ENCODE measurements at places on chromosomes 6 and 20.

DNA sequence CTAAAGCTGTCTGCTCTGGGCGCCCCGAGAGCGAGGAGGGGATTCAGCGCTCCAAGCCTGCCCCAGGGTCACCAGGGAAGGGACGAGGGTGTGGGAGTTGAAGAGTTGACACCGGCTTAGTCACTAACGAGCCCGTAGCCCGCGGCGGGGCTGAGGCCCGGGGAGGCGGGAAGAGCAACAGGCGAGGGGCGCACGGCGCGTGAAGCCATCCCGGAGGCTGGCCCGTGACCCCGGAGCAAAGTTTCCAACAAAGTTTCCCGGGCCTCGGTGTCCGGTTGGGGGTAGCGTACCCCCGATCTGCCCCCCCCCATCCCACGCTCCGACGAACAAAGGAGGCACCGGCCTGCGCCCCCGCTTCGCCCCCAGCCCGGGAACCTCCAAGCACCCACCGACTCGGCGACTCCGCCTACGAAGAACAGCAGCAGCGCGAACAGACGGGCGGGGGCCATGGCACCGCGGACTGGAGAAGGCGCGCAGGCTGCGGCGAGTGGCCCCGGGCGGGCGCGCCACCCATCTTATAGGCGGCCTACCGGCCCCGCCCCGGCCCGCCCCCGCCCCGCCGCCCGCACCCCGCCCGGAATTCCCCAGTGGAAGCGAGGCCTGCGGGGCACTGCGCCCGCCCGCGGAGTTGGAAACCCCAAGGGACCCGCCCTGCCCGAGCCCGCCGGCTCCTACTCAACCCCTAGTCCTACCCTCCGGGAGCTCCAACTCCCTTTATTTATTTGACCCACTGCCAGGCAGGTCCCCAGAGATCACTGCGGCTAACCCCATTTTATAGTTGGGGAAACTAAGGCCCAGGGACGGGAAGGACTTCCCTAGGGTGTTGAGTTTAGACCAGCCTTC, at the start of gene SDC4:
Gene SDC4 (minus strand): TSS at position 489 of the 843 bp plus-strand sequence. CDS start 40 bp downstream, at position 449.
- no peak for DNase-seq

GRCh38 chr6:15689586-15690482, 27.0 kb upstream of the DTNBP1 start:
- DNase-seq: no peak

DNA sequence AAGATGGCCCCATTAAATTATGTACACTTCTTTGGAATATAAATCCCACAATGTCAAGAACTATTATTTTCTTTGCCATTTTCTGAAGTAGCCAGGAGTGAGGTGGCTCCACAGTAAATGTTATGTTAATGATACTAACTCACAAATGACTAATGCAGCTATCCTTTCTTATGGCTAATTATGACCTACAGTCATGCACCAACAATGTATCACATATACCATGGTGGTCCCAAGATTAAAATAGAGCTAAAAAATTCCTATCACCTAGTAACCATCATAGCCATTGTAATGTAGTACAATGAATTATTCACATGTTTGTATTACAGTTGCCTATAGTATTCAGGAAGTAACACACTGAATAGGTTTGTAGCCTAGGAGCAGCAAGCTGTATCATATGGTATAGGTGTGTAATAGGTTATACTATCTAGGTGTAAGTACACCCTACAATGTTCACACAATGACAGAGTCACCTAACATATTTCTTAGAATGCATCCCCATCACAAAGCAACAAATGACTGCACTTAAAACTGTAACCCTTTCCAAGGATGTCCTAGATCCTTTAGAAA, 15.3 kb downstream of the ECHDC1 start:
- DNase-seq: no peak

DNA sequence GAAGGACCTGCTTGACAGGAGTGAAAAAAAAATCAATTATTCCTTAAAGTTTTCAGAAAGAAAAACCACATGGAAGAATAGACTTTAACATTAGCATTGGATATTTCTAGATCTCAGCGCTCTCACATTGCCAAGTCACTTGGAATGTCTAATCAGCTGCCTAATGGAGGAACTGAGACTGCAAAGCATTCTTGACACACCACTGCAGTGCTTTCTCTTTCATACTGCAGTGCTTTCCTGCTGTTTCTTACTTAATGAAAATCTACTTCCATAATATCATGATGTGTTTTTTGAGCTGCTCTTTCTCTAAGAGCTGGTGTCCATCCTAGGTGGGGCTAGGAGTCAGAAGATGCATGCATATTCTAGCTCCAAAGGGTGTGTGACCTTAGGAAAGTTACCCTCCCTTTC, 20.4 kb upstream of the MCM3 start:
- no peak for DNase-seq

DNA sequence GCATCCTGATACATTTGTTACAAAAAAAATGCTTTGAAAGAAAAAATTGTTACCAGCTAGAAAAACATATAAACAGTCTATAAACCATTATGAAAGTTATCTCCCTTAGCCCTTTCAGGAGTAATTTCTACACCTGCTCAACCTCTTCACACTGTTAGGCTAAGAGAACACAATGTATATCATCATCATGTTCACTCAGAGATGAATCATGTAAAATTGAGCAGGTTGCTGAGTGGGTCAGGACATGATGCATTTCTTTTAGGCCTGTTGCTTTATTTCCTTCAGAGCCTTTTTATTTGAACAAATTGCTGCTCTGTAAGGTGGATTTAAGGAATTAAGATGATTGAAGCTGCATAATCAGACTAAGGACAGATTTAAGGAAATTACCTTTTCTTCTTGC, 531.3 kb upstream of the MAN1A1 start:
- no peak for DNase-seq

GRCh38 chr6:132236744-132237143, 164.5 kb downstream of the MOXD1 start:
- DNase-seq: no peak

- no peak for DNase-seq
Observed at GRCh38 chr20:43543138-43543537, 15.7 kb upstream of the SGK2 start.

GRCh38 chr6:15956205-15957106, 172.4 kb upstream of the MYLIP start:
- DNase-seq: no peak

- DNase-seq: no peak
Observed at GRCh38 chr6:126831461-126831860, 287.0 kb upstream of the RSPO3 start.

- no peak for DNase-seq
Observed at GRCh38 chr20:47540443-47541354, 39.0 kb downstream of the NCOA3 start.

DNA sequence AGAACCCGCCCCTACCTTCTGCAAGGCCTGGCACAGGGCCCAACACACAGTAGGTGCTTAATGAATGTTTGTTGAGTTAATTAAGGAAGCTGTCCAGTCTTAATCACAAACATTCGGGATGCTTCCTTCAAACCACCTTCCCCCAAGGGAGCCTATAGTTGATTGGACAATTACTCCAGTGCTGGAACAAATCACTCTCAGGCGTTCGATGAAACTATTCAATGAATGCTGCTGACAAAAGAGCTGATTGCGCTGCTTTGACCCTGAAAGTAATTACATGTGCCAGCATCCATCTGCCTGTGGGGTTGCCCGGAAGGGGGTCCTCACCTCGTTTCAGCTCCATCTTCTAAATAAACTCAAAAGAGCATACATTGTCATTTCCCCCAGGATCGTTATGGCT, 112.0 kb upstream of the SRSF6 start:
- DNase-seq: no peak

- DNase-seq: no peak
Observed at GRCh38 chr6:14598017-14598864, 480.7 kb downstream of the CD83 start.

DNA sequence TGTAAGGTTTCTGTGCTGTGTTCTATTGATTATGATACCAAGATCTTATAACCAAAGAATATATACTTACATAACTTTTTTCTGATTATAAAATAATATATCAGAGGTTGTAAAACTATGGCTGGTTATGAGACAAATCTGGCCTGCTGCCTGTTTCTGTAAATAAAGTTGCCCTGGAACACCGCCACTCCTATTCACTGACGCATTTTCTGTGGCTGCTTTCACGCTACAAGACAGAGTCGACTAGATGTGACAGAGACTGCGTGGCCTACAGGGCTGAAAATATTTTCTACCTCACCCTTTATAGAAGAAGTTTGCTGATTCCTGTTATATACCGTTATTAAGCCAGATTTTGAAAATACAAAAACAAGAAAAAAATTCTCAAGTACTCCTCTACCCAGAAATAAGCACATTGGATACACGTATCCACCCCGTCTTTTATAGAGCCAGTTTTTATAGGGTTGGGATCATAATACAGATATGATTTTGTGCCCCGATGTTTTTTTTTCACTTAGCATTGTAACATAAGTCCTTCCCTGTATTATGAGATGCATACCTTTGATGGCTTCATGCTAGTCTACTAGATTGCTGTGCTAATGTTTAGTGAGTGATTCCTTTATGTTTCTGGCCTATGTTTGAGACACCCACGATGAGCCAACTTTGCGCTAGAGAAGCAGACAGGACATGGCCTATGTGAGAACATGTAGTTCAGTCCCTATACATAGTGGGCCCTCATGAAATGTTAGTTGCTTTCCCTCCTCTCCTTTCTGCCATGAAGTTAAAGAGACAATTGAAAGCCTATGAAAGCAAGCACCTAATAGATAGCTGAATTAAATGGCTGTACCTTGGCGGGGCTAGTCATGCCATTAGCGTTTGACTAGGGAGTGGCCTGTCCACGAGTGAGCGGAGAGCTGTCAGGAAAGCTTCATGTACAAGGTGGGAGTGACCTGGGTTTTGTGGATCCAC, 98.1 kb upstream of the KCNK16 start:
- DNase-seq: no peak

- DNase-seq: no peak
Observed at GRCh38 chr6:72669324-72669723, 47.5 kb downstream of the KCNQ5 start.

DNA sequence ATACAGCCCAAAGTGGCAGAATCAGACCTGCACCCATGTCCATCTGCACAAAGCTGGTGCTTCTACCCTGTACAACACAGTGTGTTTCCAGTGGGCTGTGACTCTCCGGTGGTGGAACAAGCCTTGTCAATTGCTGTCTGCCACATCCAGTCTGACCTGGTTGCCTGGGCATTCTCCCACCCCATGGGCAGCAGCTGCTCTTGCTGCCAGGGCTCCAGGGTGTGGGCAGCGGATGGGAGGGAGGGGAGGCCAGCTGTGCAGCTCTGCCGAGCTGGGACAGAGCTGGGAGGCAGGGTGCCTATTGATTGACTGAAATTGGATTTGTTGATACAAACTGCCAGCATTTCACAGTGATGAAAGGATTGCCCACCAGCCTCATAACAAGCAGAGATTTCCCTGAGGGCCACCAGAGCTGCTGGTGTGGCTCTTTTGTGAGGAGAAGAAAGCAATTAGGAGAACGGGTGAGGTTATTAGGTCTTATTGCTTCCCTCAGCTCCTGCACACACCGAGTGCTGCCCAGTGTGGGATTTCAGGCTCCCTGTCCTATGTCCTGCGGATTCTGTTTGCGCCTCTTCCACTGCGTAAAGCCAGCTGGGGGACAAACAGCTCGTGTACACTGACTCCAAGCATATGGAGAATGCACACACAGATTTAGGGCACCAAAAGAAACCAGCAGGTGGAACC, 150.8 kb downstream of the NRN1 start:
- DNase-seq: no peak

GRCh38 chr6:157760589-157761330, 62.3 kb upstream of the SNX9 start:
- DNase-seq: no peak

- DNase-seq: no peak
Observed at GRCh38 chr6:25169553-25169952, 109.6 kb upstream of the CARMIL1 start.

- DNase-seq: no peak
Observed at GRCh38 chr6:170273191-170273590, 17.7 kb downstream of the DLL1 start.

- DNase-seq: no peak
Observed at GRCh38 chr6:30881392-30882203, 2.7 kb upstream of the DDR1 start.

GRCh38 chr6:25064006-25064405, 128.2 kb upstream of the RIPOR2 start:
- no peak for DNase-seq

GRCh38 chr20:55386686-55387085, 618.6 kb downstream of the CBLN4 start:
- DNase-seq: no peak
